ENCODE measurements at places on chromosomes 4 and X.

GRCh38 chr4:113162089-113162488 lies 112.6 kb downstream of the ANK2 start:
- DNase-seq = no peak

GRCh38 chr4:133146574-133147241 lies 2.4 kb upstream of the PCDH10 start:
- no peak for DNase-seq

GRCh38 chrX:45515262-45516215 lies 314.9 kb upstream of the DIPK2B start:
- DNase-seq = peak; percentile 36

DNA sequence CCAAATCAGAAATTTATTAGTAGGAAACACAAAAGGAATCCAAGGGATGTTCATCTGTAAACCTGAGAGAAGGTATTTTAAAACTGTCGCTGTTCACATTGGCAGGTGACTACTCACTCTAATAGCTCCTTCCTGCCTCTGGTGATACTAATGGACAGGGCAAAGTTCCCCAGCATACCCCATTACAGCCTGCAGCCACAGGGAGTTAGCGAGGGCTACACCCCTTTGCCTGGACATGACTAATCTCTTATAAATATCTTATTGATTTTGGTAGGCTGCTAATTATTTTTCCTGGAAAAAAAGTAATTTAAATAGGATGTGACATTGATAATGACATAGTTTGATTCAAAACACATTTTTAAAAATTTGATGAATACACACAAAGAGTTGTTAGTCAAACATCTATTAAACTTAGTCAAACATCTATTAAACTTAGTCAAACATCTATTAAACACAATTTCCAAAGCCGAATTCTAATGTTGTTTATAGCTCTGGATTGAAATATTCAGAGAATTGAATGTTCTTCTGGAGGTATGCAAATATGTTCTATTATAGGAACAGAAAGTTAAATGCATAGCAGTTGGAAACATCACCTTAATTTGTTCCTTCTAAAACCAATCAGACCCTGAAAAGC lies 83.0 kb upstream of the CBR4 start:
- DNase-seq = no peak

- no peak for DNase-seq
Observed at GRCh38 chrX:17511556-17511955, 136.6 kb downstream of the NHS start.

GRCh38 chr4:140243278-140243753 lies 89.3 kb upstream of the MAML3 start:
- DNase-seq = no peak

- DNase-seq = no peak
Observed at GRCh38 chr4:184313058-184313581, 95.4 kb upstream of the ENPP6 start.

GRCh38 chr4:124936427-124936826 lies 223.9 kb upstream of the ANKRD50 start:
- DNase-seq = no peak

DNA sequence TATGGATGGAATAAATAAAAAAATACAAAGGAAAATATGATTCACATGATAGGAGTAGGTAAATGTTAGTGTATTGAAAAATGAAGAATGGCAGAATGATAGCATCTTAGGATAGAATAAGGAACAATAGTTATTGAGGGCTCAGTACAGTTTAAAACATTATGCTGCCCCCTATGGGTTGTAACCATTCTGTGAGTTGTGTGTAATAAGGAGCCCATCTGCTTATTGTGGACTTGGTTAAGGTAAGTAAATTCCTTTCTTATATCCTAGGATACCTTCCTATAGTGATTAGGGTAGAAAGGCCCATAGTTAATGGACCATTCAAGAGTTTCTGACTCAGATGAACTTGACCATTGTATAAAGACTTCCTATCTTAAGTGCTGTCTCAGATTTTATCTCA lies 195.8 kb downstream of the PDHA2 start:
- DNase-seq = no peak

DNA sequence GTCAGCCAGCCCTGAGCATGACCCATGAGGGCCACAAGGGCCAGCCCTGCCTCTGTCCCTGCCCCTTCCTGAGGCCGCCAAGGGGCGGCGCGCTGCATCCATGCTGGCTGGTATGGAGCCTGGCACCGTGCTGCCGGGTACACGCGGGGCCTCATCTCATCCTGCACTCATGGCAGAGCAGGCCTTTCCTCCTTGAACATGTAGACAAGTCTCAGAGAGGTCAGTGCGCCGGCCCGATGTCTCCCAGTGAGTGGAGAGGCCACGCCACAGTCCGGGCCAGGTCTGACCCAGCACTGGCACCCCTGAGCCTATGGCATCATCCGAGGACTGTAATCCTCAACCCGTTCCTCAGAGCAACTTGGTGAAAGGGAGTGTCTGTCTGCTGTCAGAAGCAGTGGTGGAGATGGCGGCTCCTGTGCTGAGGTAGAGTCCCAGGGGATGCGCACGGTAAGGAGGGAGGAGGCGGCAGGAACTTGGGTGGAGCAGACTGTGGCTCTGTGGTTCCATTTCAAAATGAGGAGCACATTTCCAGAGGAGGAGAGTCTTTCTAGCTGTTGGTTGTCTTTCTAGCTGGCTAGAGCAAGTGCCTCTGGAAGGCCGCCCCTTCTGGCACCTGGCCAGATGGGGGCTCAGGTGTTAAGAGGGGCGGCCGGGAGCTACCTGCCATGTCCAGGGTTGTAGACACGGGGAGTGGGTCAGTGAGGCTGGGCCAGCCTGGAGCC lies 32.8 kb downstream of the TRMT44 start:
- no peak for DNase-seq

- DNase-seq = no peak
Observed at GRCh38 chrX:19065535-19065934, 56.7 kb downstream of the ADGRG2 start.

GRCh38 chrX:119735467-119735866 lies 22.9 kb upstream of the SOWAHD start:
- DNase-seq = no peak

DNA sequence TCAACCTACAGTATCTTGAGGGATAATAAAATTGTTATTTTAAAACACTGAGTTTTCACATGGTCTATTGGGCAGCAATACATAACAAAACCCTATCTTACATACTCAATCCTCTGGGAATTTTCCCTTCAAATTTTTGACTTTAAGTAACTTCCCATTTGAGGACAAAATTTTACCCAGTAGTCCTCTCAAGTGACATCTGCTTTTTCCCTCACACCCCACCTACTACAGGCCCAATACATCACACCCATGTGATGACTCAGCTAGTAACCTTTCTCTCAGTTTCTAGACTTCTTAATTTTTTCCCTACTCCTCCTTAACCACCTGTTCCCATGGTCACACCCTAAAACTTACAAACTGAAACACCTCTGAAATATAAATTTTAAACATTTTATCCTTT lies 12.2 kb upstream of the RAP1GDS1 start:
- DNase-seq = no peak

DNA sequence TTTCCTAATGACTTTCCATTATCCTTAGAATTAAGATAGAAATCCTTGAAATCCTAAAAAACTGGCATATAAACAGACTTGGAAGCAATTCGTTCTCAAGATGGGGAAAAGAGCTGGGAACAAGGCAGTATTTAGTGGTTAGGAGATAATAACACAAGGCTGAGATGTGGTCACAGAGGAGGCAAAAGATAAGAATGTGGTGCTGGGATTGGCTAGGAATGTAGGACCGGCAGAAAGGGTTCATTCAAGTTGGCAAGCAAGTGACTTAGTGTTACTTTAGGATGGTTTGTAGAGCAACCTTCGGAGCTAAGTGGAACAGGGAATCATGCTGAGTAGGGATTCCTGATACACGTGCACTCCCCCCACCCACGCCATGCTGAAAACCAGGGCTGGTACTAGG lies 121.9 kb upstream of the RPS6KA3 start:
- DNase-seq = no peak

DNA sequence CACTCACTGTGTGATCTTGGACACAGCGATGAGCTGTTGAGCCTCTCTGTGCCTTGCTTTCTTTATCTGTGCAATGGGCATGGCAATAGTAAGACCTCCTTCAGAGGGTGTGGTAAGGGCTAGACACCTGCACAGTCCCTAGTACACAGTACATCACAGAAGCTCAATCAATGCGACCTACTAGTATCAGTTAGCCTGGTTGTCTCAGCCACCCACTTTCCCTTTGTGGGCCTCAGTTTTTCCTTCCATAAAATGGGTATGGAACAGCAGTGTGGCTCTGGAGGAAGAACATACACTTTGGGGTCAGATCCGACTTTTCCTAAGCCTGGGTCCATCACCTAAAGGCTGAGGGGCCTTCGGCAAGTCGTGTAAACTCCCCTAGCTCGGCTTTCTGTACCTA lies 3.5 kb upstream of the HTRA3 start:
- no peak for DNase-seq

DNA sequence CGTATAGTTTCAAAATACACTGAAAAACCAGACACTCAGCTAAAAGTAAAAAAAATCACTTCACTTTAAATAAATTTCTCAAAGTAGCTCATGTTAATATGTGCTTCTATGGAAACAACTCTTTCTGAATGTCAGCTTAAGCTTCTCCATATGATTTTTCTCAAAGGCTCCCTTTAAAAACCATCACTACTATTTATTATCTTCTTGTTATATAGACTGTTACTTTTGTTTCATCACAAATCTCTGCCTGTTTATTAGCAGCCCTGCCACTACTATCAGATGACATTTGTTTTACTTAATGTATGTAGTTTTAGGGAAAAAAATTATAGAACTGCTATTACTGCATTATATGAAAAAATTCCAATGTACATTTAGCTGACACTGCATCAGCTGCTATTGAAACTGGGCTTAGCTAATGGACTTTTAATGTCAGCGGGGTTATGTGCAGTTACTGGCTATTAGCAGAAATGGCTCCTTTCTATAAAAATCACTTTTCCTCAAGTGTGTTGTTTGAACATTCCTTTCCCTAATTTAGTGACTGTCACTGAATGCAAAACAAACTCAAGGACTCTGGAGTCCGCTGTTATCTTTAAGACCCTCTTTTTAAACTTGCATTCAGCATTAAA lies 10.8 kb downstream of the UNC5C start:
- DNase-seq = no peak

DNA sequence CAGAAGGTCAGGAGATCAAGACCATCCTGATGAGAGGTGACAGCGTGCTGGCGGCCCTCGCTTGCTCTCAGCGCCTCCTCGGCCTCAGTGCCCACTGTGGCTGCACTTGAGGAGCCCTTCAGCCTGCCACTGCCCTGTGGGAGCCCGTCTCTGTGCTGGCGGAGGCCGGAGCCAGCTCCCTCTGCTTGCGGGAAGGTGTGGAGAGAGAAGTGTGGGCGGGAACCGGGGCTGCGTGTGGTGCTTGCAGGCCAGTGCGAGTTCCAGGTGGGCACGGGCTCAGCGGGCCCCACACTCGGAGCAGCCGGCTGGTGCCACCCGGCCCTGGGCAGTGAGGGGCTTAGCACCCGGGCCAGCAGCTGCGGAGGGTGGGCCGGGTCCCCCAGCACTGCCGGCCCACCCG lies 286.9 kb downstream of the RAPGEF2 start:
- DNase-seq = no peak

DNA sequence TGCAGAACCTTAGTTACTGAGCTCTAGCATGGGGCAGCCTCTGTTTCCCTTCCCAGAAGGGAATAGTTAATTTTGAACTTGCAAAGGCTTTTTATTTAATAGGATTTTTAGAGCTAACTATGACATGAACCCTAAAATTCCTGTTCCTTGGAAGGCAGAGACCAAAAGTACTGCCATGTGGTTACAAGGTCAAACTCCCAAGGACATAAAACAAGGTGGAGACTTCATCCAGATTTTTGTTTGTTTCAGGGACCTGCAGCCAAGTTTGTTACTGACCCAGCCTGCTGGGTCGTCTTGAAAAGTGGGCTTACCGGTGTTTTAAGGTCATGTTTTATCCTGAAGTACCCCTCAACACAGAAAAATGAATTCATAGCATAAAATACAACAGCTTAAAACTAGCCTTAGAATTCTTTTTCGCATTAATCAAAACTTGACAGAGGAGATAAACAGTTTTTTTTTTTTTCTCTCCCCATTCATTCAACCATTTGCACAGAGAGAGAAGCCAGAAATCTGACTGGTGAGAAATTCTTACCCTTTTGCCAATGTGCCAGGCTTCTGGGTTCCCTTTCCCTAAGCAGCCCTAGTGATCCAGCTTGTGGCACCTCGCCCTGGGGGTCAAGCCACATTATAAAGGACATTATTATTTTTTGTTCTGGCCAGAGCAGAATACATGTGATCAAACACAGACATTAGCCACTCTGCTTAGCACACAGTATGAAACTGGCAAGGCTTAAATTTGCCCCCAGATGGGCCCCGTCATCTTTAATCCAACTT lies 21.5 kb upstream of the GRPEL1 start:
- no peak for DNase-seq

DNA sequence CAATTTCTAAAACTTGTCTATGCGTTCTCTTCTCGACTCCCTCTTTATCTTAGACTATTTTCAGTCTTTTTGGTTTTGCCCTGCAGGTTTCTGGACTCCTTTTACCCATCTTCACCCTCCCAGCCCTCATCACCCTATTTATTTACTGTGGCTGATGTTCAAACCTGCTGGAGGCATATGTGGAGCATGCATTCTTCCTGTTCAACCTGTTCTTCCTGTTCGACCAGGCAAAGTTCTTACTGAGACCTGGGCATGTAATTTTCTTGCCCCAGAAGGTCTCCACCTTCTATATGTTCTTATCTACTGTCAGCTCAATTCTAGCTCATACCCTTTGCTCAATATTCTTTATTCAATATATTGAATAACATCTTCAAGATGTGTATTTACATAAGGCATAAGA lies 69.4 kb upstream of the AGA start:
- no peak for DNase-seq

DNA sequence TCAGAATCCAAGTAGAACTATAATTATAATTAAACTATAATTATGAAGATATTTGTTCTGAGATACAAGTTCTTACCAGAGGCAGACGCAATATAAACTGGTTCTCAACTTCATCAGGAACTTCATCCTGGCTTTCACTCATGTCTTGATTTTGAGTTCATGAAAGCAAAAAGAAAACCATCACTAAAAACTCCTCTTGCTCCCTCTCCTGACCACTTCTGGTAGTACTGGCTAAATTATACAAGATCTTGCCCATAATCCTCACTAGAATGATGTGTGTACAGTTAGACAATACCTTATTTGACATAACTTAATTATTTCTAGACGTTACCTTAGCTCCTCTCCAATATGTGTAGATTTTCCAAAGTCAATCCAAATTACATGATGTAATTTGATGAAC lies 3.7 kb downstream of the TAF7L start:
- no peak for DNase-seq

GRCh38 chr4:78056265-78057129 lies 626 bp upstream of the FRAS1 start:
- peak; percentile 80 for DNase-seq
